SW 1271 (cell line): ENCODE measurements at places on chromosomes 16 and 17.

GRCh38 chr16:57113042-57113453 lies 20.7 kb downstream of the CPNE2 start:
- no peak for DNase-seq

DNA sequence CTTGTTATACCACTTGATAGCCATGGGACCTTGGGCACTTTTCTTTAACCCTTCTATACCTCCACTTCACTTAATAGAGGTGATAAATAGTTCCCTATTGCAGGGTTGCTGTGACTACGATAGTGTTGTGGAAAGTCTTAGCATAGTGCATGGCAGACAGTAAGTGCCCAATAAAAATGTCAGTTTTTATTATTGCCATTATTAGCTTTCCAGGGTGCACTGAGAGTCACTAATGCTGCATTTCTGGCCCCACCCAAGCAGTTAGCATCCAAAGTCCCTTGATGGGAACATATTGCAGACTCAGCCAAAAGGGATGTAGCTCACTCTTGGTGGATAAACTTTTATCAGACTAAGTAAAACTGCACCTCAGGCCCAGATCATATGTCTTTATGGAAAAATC lies 41.5 kb upstream of the TEKT3 start:
- DNase-seq: no peak

- no peak for DNase-seq
Observed at GRCh38 chr17:50212121-50212843, 10.9 kb upstream of the COL1A1 start.

- DNase-seq: no peak
Observed at GRCh38 chr16:4859900-4860255, 12.6 kb downstream of the UBN1 start.

DNA sequence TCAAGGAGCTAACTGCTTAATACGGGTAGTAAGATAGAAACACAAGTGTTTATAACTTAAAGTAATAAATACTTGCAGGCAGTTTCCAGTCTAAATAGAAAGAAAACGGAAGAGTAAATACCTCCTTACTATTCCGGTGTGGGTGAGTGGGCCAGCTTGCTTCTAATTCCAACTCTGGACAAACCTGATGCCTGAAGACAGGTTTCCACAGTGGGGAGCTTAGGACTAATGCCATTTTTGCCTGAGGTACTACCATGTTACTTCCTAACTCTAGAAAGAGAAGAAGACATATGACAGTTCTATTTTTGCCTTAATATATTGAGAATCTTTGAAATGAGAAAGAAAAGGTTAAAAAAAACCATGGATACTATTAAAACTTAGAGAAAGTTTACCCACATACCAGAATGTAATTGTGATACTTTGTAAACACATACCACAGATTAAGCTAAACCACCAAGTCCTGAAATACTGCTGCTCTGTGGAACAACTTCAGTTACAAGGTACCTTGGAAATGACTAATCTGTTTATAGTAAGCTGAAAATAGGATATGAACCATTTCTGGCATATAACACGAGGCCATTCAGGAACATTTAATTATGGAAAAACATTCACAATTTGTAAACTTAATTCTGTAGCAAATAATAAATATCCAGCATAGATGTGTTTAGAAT lies 70.2 kb downstream of the ZZEF1 start:
- no peak for DNase-seq

GRCh38 chr17:66460558-66460957 lies 158.1 kb downstream of the PRKCA start:
- DNase-seq: no peak

GRCh38 chr17:42177684-42178083 lies 3.3 kb downstream of the KCNH4 start:
- DNase-seq: no peak

GRCh38 chr17:39170109-39170508 lies 4.1 kb upstream of the ARL5C start:
- DNase-seq: no peak
